Stimulated activated CD4-positive, alpha-beta T cell treated with anti-CD3 and anti-CD28 coated beads, Interleukin-1b, Interleukin-23, amount 100 ng/mL, for 1 hour (primary cell): ENCODE measurements at places on chromosomes 16 and 17.

- DNase-seq = no peak
These were observed 26.2 kb upstream of the SSTR2 start for GRCh38 chr17:73138541-73139138.

- no peak for DNase-seq
These were observed 3.8 kb upstream of the DCXR start for GRCh38 chr17:82041144-82041814.

DNA sequence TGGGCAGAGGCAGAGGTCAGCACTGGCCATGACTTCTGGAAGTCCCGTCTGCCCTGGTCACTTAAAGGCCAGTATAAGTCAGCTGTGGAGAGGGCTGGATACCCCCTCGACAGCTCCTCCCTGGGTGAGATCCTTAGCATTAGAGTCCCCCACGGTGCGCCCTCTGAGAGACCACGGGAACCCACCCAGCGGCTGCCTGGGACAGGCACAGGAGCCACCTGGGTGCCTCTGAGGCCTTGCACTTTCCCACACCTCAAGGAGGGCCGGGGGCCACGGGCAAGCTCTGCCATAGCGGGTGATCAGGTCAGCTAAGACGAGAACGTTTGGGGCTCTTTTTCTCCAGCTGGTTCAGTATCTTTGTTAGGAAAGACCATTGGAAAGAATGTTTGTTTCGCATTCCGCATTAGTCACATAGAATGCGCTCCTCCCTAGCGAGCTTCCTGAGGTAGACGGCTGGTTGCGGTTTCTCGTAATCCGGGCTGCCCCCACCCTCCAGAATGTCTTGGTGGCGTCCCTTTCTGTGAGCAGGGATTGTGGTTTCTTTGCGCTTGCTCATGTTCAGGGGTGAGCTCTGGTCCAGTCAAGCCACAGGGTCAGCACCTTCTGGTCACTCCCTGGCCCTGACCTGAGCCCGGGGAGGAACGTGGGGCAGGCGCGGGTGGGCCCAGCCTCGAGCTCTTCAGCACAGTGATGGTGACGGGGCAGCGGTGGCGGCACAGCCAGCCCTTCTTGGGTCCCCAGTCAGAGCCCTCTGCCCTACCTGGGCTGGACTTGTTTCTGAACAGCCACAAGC lies 25.2 kb downstream of the NME3 start:
- DNase-seq = no peak

GRCh38 chr17:70562137-70562536 lies 392.8 kb downstream of the KCNJ2 start:
- no peak for DNase-seq

GRCh38 chr16:813204-813915 lies 12.8 kb upstream of the GNG13 start:
- no peak for DNase-seq

- DNase-seq = no peak
These were observed 656.5 kb upstream of the SALL1 start for GRCh38 chr16:51807551-51807950.

DNA sequence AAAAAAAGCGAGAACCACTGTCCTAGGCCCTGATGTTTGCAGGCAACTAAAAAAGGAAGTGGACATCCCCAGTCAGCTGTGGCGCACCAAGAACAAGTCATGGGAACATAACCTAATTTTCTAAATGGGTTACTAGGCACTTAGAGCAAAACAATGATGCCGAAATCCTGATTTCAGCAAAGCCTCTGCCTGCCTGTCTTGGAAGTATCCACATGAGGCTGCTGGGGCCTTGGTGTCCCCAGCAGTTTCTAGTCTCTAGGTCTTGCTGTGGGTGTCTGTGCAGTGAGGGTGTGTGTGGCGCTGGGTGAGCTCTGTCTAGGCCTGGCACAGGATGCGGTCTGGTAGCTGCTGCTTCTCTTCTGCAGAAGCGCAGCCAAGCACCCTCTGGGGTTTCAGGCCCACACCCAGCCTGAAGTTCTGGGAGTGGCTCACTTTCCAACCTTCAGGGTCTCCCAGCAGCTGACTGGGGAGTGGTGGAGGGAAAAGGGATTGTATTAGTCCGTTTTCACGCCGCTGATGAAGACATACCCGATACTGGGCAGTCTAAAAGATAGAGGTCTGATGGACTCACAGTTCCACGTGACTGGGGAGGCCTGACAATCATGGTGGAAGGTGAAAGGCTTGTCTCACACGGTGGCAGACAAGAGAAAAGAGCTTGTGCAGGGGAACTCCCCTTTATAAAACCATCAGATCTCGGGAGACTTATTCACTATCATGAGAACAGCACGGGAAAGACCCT lies 21.1 kb downstream of the STH start:
- DNase-seq = no peak

DNA sequence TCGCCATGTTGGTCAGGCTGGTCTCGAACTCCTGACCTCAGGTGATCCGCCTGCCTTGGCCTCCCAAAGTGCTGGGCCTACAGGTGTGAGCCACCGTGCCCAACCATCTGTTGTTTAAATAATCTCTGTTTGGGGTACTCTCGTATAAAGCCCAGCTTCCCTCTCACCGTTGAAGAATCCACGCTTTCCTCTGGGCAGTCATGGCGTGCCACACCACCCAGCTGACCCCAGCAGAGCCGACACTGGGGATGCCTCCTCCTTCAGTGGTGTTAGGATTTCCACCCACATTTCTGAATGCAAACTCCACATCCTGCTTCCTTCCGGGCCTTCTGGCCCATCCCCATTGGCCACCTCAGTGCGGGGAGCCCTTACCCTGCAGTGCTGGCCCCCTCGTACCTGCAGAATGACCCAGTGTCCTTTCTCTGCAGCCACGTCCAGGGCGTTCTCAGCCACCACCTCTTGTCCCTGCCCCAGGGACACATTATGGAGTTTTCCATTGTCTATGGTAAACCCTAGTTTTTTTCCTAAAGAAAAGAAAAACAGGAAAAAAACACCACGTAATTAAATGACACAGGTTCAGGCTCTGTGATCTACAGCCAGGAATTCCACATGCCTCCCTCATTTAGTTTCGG lies 60.4 kb downstream of the PGS1 start:
- DNase-seq = no peak
